ENCODE measurements at places on chromosomes 13 and 19.

GRCh38 chr13:44739539-44739938 is 163.4 kb upstream of the TSC22D1 start:
- no peak for DNase-seq

DNA sequence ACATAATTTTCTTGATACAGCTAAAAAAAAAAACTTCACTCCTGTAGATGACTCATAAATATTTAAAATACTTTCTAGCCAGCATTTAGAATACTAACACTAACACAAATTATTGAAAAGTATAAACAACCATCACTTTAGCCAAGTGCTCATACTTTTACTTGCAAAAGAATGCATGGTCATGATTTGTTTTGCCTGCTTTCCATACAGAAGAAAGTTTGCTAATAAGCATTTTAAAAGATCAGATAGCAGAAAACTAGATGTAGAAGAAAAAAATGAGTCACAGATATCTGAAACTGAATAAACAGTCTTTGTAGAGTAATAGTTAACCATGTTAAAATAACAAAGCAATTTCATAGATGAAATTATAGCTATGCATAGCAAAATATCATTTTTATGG is 2280.4 kb upstream of the PCDH20 start:
- no peak for DNase-seq

- no peak for DNase-seq
These were observed 6.6 kb downstream of the EPS8L1 start for GRCh38 chr19:55082020-55082851.

DNA sequence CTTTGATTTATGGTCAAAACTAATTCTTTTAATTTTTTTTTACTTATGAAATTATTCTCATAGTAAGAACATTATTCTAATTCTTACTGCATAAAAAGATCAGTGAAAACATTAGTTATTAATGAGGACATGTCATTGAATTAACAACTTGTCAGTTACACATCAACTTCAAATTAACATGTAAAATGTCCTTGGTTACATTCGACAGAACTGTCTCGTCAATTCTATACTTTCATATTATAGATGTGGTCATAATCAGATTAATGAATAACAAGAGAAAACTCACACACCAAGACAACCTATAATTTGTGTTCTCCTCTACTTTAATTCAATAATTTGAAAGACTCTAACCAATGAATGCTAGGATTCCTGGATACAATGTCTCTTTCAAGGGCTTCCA is 66.7 kb downstream of the KATNAL1 start:
- no peak for DNase-seq

DNA sequence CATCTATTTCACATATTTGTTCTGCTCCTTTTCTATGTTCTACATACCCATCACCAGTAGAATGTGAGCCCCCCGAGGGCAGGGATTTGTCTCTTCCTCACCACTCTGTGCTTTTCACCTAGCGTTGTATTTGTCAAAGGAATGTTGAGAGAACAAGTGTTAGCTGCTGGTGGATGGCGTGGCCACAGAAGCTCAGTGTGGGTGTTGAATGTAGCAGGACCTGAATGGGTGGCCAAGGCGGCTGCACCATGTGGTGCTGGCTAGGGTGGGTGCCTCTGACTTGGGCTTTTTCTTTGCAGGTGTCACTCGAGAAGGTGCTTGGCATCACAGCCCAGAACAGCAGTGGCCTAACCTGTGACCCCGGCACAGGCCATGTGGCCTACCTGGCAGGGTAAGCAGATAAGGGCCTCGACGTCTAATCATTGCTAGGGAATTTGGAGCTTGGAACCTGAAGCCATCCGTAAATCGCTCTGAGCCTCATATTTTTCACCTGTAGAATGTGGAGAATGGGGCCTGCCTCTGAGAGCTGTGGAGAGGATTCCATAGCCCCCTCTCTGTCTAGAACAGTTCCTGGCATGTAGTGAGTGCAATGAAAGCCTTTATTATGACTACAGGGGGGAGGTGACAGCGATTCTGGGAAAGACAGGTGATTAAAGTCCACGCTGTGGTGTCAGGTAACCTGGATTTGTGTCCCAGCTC is 3.9 kb downstream of the WDR62 start:
- no peak for DNase-seq

- no peak for DNase-seq
These were observed 6.6 kb downstream of the PEPD start for GRCh38 chr19:33514885-33515551.

GRCh38 chr13:100611678-100612492 is 23.3 kb upstream of the GGACT start:
- DNase-seq: no peak

- DNase-seq: no peak
These were observed 79.1 kb upstream of the ZNF835 start for GRCh38 chr19:56750658-56751057.

- no peak for DNase-seq
These were observed 10.4 kb downstream of the TSPAN16 start for GRCh38 chr19:11306337-11306736.

Data from activated B cell treated with CpG ODN at 0.5 μM for 24 hours (primary cell).